ENCODE measurements at places on chromosomes 5 and 9.

DNA sequence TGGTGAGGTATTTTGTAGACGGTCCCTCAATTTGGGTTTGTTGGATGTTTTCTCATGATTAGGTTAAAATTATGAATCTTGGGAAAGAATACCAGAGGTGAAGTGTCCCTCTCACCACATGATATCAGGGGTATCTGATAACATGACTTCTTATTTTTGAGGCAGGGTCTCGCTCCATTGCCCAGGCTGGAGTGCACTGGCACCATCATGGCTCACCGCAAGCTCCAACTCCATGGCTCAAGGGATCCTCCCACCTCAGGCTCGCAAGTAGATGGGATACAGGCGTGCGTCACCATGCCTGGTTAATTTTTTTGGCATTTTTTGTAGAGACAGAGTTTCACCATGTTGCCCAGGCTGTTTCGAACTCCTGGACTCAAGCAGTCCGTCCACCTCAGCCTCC lies 24.1 kb downstream of the SPRY4 start:
- no peak for DNase-seq

- no peak for DNase-seq
These were observed 211.2 kb downstream of the MEF2C start for GRCh38 chr5:88671505-88672499.

GRCh38 chr9:135706288-135706687 lies 4.3 kb downstream of the KCNT1 start:
- DNase-seq = no peak

DNA sequence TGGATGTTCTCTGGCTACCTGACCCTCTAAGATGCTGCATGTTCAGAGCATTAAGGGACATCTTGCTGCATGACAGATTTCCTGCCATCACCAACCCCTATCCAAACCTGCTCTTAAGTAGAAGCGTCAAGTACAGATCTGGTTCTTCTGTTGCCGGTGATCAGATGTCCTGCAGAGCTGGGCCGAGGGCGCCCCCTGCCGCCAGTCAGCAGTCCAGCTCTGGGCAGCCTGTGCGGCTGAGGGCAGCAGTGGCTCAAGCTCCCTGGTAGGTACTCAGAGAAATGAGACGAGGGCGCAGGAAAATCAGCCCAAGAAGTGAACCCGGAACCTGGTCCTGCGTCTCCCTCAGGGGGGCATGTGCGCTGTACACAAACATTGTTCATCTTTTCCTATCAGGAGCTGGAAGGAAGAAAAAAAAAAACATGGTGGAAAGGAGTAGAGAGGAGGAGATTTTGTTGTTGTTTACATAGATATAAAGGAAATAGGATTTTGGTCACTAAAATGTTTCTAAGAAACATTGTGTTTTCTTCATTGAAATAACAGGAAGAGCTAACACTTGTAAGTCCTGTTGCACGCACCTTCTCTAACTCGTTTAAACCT lies 95.8 kb downstream of the CFAP90 start:
- DNase-seq = no peak

GRCh38 chr5:170738840-170739239 lies 44.7 kb upstream of the GABRP start:
- no peak for DNase-seq

- no peak for DNase-seq
These were observed 11.3 kb downstream of the TNC start for GRCh38 chr9:115106642-115107041.

GRCh38 chr5:76379316-76379715 lies 23.8 kb upstream of the IQGAP2 start:
- DNase-seq = no peak

DNA sequence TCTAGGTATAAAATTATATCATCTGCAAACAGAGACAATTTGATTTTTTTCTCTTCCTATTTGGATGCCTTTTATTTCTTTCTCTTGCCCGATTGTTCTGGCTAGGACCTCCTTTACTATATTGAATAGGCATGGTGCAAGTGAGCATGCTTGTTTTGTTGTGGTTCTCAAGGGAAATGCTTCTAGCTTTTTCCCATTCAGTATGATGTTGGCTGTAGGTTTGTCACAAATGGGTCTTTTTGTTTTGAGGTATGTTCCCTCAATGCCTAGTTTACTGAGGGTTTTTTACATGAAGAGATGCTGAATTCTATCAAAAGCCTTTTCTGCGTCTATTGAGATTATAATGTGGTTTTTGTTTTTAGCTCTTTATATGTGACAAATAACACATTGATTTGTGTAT lies 198.2 kb upstream of the GHR start:
- DNase-seq = no peak

GRCh38 chr5:156794687-156795086 lies 55.4 kb upstream of the PPP1R2B start:
- DNase-seq = no peak

GRCh38 chr5:145157841-145158240 lies 677.3 kb downstream of the PRELID2 start:
- DNase-seq = no peak

DNA sequence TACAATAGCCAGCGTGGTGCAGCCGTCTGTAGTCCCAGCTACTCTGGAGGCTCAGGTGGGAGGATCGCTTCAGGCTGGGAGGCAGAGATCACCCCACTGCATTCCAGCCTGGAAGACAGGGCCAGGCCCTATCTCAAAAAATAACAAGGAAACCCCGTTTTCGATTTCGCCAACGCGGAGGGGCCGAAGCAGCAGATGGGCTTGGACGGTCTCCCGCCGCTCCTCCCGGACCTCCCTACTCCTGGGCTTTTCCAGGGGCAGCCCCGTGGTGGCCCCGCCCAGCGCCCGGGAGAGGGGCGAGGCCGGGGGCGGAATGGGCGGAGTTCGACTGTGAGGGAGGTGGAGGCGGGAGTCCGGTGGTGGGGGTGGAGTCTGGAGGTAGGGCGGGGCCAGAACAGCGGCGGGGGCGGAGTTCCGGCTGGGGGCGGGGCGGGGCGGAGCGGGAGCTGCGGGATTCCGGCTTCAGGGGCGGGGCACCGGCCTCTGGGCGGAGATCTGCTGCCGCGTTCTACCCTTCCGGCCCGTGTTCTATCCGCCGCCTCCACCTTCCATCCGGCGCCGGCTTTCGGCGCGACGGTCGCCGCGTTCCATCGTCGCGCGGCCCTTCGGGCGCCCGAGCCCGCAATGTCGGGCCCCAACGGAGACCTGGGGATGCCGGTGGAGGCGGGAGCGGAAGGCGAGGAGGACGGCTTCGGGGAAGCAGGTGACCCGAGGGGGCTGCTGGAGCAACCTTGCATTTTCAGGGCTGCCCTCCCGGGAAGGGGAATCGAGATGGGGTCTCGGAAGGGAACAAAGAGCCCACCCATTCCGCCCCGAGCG lies at the start of gene BBLN:
BBLN (plus strand) TSS at position 482 of the 819 bp plus-strand sequence; CDS start at position 625, 143 bp downstream.
- DNase-seq = peak; percentile 81

DNA sequence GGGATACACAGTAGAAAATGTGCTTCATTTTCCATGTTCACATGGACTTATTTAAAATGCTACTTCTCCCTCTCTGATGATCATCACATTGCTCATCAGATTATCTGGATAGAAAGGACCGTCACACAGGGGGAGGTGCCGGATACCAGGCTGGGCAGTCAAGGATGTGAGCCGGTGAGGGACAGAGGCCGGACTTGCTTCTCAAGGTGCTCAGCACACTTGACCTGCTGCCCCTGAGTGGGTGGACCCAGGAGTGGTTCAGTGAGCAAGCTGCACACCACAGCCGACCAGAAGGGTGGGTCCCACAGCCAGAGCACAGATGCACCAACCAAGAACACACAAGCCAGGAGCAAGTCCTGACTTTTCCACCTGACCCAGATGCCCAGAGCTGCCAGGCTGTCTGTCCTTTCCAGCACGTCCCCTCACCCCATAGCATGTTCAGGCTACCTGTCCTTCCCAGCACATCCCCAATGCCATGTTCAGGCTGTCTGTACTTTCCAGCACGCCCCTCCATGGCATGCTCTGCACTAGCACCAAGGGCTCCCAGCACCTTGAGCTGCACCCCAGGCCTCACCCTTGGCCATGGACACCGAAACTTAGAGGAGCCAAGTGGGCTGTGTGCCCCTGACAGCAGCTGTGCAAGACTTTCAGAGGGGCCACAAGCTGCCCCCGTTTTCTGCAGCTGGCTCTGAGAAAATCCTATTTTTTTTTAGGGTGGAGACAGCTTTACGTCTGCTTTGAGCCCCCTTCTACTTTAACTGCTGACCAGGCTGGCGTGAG lies 77.8 kb downstream of the SECISBP2 start:
- DNase-seq = no peak

GRCh38 chr9:72012646-72013045 lies 47.8 kb downstream of the C9orf57 start:
- DNase-seq = no peak

DNA sequence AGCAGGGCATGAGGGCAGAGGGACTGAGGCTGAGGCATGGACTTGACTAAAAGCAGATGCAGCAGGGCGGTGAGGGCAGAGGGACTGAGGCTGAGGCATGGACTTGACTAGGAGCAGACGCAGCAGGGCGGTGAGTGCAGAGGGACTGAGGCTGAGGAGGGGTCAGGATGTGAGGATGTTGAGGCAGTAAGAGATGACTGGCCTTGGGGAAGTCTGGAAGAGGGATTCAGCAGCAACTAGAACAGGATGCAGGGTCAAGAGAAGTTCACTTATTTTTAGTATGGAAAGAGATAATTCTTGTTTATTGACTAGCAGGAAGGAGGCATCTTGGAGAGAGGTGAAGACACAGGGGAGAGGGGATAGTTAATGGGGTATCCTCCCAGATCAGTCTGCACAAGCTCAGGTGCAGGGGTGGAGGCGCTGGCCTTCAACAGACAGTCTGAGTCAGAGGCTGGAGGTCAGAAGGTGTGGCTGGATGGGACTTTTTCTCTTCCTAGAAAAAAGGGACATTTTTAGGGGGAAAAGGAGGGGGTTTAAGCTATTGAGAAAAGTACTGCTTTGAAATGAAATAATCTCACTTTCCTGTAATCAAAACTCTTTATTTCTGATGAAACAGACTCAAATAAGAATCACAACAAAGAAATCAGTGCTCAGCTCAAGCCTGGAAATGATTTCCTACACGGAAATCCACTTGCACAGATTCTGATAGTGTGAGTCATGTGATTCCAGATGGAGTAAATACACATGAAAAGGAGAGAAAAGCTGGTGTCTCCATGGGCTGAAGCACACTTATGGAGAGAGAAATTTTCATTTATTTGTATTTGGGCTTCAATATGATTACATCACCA lies 130.9 kb downstream of the PALM2AKAP2 start:
- DNase-seq = no peak

DNA sequence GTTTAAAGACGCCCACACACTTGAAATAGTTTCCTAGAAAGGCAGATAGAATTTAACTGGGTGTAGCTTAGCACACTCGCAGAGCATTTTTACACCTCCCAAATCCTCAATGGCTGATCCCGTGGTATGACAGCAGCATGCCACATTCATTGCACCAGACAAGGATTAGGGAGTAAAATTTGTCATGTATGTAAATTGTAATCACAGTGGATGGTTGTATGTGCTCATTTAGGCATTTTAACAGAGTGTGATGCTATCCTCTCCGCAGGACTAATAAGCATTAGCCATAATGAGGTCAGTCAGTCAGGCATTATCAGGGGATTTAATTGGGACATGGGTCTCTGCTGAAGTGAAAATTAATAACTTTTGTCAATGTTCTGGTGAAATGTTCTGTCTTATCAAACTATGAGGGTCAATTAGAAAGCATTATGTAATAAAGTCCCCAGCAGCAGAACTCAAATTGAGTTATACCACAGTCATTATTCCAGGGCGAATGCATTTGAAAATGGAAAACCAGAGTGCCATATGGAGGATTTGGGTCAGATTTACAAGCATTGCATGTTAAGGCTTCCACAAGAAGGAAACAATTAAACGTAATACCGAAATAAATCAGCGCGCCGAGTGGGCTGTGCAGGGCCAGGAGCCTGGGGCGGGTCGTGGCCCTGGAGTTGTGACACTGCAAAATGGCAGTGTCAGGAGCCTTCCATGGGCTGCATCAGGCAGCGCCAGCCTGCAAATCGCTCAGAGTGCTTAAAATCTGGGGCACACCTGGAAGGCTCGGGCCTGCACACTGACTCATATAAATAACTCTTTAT lies 602.2 kb downstream of the BNC2 start:
- no peak for DNase-seq

DNA sequence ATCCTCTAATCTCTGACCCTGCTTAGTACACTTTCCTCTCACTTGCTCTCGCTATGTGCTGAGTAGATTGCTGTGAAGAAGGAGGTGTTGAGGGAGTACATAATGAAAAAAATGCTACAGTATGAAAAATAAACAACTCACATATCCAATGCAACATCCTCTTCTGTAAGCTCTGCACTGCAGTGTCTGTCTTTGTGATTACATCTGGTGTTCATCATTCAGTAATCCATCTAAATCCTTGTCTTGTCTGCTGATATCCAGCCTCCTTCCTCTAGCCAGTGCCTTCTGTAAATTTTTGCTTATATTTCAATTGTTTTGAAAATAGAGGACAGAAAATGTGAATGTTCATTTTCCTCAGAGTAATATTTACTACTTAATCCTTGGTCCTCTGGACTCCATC lies 57.4 kb upstream of the CDH12 start:
- DNase-seq = no peak

GRCh38 chr9:121725008-121725775 lies 73.8 kb downstream of the DAB2IP start:
- DNase-seq = no peak

GRCh38 chr9:84123648-84124406 lies 143.2 kb downstream of the RMI1 start:
- DNase-seq = no peak

DNA sequence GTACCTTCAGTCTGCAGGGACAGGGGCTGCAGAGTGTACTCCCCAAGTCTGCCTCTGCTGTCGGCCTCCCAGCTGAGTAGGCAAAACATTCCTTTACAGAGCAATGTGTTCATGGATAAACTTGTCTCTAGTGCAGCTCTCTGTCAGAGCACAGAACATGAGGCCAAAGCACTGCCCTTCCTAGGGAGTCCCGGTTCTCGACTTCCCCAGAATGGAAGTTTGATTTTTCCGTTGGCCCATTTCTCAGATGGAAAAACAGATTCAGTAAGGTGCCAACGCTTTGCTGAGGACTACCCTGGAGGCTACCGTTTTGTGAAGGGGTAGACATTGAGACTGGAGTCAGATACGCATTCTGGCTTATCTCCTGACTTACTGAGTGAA lies 422 bp upstream of the TRIM32 start:
- no peak for DNase-seq

DNA sequence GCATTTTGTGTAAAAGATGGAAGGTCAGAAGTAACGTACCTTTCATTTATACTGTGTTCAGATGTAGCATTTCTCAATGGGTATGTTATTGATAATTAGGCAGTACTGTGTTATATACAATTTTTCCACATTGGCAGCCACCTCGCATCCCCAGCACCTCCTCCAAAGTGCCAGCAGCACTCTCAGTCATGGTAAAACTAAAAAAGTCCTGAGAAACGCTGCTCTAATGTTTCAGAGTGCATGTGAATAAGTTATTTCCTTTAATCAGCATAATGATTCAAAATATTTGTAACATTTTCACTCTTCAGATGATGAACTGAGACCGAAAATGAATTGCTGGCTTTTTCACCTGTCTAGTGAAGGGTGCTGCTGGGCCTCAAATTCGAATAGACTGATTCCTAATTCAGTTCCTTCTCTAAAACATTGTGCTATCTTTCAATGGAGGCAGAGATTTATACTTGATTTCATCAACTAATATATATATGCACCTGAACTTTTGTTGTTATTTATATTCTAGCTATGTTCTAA lies 79.9 kb upstream of the ANKRD55 start:
- no peak for DNase-seq
